Activated T-cell treated with anti-CD3 and anti-CD28 coated beads for 48 hours (primary cell): ENCODE measurements at places on chromosomes 7 and 10.

- no peak for DNase-seq
These were observed 128.5 kb downstream of the ANKRD7 start for GRCh38 chr7:118352867-118353453.

GRCh38 chr7:88090240-88090639 is 129.6 kb downstream of the SRI start:
- DNase-seq: no peak

GRCh38 chr7:158096582-158096981 is 491.0 kb downstream of the PTPRN2 start:
- no peak for DNase-seq

DNA sequence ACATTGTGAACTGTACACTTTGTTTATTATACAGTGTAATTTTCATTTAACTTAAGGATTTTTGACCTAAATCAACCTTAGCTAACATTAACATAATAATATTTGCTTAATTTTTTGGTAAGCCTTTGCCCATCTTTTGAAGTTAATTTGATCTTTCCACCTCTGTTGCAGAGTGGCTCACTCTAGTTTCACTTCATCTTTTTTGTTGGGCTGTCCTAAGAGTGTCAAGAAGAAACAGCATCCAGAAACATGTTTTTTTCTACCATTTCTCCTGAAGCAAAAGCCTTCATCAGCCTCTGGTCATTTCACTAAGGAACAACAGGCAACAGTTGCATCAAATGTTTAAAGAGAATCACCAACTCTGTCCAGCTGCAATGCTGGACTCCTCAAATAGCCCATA is 824.7 kb downstream of the REEP3 start:
- no peak for DNase-seq

DNA sequence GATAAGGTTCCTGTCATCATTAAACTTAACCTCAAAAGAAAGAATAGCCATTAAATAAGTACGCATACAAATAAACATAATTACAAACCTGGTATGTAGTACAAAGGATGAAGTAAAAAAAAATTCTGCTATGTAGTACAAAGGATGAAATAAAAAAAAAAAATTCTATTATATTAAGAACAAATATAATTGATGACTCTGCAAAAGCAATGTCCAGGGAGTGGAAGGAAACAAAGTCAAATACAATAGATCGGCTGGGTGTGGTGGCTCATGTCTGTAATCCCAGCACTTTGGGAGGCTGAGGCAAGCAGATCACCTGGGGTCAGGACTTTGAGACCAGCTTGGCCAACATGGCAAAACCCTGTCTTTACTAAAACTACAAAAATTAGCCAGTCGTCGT is 56.9 kb downstream of the ABI1 start:
- DNase-seq: no peak

DNA sequence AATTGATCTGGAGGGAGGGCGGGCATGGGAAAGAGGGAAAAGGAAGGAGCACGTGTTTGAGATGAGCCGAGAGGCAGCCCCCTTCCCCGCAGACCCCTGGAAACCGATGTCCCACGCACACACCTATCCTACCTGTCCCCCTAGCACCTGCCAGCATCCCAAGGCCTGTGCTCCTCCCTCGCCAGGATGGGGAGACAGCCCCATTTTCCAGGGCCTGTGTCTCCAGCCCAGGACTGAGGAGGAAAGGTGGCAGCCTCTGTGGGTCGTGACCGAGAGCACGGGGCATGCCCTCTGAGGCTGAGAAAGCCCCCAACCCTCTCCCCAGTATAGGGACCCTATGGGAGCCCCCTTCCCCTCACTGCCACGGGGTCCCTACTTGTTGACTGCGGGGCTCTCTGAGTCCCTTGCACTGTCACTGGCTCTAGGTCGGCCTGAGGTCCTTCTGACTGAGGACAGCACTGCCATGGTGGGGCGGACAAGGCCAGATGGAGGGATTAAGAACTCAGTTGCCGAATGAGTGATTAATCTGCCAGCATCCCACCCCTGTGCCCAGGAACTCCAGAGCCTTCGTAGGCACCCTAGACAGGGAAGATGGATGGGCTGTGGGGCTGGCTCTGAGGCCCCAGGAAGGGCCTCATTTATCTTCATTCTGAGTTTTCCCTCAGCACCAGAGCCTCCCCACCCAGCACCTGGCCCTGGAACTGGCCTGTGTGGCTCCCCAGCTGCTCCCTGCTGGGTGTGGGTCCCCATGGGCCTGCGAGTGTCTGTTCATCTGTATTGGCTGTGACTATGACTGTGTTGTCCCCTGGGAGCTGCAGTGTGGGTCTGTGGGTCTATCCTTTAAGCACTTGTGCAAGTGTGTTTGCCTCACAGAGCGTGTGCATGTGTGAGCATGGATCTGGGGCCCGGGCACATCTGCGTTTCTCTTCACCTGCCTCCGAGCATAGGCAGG is 26.0 kb downstream of the CRHR2 start:
- DNase-seq: no peak

- no peak for DNase-seq
These were observed 22.0 kb upstream of the CPA5 start for GRCh38 chr7:130322615-130323014.

DNA sequence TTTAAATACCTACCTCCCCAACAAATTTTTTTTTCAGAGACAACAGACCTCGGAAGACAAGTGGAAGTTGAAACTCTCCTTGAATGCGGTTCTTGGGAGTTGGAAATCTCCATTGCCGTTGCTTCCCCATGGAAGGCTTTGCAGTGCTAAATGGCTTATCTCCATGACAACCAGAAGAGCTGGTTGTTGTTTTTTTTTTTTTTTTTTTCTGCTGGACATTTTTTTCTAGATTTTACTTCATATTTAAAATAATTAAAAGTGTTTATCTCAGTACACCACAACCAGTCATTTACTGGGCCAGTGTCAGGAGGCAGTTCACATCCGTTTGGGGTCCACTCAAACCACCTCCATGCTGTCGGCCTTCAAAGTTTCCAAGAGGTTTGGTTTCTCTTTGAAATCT is 348.5 kb upstream of the PRKCQ start:
- no peak for DNase-seq

GRCh38 chr7:2811476-2812113 is 32.5 kb downstream of the GNA12 start:
- no peak for DNase-seq

GRCh38 chr7:105010504-105011130 is 3.4 kb upstream of the KMT2E start:
- DNase-seq: no peak

DNA sequence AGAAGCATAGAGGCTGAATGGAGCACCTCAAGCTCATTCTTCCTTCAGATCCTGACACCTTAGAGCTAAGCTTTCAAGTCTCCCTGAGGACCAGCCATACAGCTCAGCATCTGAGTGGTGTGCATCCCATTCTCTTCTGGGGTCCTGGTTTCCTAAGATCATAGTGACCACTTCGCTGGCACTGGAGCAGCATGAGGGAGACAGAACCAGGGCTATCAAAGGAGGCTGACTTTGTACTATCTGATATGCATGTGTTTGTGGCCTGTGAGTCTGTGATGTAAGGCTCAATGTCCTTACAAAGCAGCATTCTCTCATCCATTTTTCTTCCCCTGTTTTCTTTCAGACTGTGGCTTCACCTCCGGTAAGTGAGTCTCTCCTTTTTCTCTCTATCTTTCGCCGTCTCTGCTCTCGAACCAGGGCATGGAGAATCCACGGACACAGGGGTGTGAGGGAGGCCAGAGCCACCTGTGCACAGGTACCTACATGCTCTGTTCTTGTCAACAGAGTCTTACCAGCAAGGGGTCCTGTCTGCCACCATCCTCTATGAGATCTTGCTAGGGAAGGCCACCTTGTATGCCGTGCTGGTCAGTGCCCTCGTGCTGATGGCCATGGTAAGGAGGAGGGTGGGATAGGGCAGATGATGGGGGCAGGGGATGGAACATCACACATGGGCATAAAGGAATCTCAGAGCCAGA is 31.0 kb downstream of the PRSS2 start:
- DNase-seq: no peak

- DNase-seq: no peak
These were observed 11.6 kb downstream of the TCF7L2 start for GRCh38 chr10:112961609-112962008.
